ENCODE measurements at places on chromosomes 1 and 21.
A peak's percentile ranks its signal among the peaks of the same experiment; 100 is the strongest.

DNA sequence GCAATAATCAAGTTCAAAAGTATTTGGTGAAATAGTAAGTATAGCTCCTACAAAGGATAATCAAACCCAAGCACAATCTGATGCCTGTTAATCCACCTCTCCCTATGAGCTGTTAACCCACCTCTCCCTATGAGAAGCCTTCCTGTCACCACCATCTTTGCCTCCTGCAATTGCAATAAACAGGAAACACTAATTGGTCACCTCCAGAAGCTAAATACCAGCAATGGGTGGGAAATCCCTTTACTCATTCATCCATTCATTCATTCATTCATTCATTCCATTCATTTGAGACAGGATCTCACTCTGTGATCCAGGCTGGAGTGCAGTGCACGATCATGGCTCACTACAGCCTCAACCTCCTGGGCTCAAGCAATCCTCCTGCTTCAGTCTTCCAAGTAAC is 132.8 kb downstream of the RERE start:
- DNase-seq: no peak

DNA sequence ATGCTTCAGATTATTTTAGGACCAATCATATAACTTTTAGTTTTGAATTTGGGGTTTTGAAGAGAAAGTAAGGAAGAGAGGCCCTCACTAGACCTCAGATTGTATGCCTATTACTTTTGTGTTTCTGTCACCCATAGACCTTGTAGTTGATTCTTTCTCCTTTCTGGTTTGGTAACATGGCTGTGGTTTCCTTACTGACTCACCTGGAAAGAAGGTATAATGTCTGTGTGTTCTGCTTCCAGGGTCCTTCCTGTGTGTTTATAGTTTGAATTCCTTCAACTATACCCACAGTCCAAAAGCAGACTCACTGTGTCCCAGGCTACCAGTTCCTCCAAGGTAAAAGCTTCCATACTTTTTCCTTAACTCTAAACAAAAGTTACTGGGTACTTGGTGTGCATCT is 8.1 kb downstream of the SLC44A3 start:
- no peak for DNase-seq

DNA sequence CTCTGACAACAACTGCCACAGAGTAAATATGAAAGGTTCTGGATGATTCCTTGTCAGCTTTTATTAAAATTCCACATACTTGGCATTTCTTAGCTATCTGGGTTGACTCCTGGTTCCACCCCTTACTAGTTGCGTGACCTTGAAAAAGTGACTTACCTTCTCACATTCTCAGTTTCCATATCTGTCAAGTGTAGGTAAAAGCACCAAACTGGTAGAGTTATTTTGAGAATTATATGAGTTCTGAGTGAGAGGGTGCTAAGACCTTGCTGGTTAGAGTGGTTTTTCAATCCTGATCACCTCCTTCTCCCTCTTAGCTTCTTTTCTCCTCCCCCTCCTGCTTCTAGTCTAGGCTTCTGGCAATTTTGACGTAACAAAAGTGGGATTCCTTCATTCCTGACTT is 83.4 kb upstream of the ABCD3 start:
- DNase-seq: peak; percentile 10

DNA sequence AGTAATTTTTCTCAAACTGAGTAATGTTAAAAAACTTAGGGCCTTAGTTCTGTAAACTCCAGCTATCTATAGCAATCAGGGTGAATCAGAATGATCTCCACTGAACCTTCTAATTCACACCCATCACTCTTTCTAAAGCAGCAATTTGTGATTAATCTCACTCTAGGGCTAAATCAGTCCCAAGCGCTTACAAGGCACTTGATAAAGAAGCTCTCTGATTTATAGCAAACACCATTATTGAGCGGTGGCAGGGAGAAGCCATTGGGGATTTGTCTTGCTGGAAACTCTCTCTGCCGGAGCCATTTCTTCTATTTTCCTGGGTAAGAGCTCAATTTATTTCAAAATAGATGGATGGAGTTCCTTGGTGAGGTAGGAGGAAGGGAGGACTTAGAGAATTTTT is 77.0 kb downstream of the OMA1 start:
- DNase-seq: no peak

DNA sequence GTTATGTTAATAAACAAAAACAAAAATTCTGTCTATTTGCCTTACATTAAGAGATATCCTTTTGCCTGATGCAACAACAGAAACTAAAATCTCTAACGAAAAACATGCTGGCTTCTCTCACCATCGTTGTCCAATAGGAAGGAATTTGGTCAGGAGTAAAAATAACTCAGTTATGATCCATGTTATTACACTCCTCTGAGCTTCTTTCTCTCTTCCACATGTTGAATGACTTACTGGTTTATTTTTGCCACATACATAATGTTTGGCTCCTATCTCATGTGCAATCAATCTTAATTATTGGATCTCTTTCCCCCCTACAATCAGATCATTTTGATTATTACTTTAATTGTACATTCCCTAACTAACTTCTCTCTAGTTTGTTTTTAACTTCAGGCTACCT is 688.4 kb downstream of the USP25 start:
- DNase-seq: no peak

GRCh38 chr1:61271412-61271789 is 189.0 kb downstream of the NFIA start:
- DNase-seq: no peak
